ENCODE measurements at places on chromosomes 1 and 21. TPM values are rescaled to one million over a fixed set of nuclear protein-coding genes. Genes with fewer than 3 reads are reported as not detected.
A peak's percentile ranks its signal among the peaks of the same experiment; 100 is the strongest.

DNA sequence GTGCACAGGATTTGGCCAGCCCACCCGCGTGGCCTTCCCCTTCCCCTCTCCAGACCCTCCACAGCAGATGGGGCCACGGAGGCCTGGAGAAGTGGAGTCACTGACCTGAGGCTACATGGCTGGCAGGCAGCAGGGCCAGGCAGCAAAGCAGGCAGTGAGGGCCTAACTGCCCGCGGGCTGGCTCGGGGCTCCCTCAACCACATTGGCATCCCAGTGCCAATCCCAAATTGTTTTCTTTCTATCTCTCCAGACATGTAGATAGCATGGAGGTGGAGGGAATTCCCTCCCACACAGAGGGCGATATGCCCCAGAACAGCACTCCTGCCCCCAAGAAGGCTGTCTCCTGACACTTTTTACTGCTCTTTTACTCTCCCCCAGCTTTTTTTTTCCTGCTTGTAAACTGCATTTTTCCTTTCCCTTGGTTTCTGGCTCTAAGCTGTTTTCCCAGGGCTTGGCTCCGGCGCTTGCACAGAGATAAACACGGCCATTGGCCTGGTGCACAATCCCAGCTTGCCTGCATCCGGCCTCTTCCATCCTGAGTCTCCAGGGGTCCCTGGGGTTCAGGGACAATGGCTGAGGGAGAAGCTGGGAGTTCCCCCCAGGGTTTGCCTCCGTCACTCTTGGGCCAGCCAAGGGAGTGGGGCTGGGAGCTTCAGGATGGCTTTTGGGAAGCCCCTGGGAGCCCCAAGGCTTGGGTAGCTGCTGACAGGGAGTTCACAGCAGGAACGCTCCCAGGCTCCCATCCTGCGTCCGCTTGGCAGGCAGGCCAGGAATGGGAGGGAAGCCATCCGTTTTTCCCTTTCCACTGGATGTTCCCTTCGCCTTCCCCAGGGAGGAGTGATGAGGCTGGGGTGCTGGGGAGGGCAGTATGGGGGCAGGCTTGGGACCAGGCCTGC is 7.0 kb downstream of the EPHX1 start:
- H3K36me3 ChIP-seq = no peaks in the 10 kb centered on the region
- no peaks in the 10 kb centered on the region for H3K4me1 ChIP-seq
- H3K4me3 ChIP-seq = no peak overlapping the region
- H3K27ac ChIP-seq = peak overlapping the region; percentile 90
- no peaks in the 10 kb centered on the region for H3K27me3 ChIP-seq
- peak; percentile 90 for DNase-seq

DNA sequence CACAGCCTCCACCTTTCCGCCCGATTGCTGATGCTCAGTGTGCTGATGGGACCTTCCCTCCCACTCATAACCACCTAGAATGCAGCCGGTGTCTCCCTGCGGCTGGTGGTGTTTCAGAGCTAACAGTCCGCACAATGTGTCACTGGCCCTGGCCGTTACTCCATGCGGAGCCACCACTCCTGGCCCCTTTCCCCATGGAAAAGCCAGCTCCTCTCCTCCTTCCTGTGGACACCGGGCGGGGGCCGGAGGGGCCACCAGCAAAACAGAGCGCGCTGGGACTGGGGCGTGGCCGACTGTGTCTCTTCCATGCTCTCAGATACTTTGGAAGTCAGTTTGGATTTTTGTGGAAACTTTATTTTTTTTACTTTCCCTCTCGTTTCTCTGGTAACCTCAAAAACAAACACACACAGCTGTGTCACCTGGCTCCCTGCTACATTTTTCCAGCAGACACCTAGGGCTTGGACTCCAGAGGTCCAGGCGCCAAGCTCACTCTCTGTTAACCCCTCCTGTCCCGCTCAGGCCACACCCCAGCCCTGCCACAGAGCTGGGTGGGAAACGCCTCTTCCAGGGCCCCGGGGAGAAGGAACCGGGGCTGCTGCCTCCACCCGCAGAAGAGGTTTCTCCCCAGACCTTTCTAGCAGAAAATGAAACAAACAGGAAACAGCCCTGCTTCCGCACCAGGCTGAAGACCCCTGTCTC is 32.5 kb upstream of the COL6A2 start:
- no peak overlapping the region for H3K4me3 ChIP-seq
- H3K27ac ChIP-seq = peak overlapping the region; percentile 89
- H3K4me1 ChIP-seq = no peaks in the 10 kb centered on the region
- H3K27me3 ChIP-seq = no peaks in the 10 kb centered on the region
- no peaks in the 10 kb centered on the region for H3K36me3 ChIP-seq

DNA sequence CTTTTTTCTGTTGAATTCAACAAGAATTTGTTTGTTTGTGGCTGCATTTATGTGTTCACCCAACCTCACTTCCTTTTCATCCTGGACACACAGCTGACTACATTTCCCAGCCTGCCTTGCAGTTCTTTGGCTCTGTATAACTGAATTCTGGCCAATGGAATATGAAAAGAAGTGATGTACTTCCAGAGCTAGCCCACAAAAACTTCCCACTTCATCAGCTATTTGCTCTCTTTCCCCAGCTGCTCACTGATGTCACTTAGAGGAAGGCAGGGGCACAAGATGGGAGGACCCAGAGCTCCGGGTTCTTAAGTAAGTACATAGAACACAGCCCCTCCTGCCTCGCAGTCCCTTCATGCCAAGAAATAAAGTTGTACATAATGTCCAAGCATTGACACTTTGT is 235.0 kb upstream of the FGGY start:
- no peaks in the 10 kb centered on the region for H3K27me3 ChIP-seq
- H3K36me3 ChIP-seq = no peaks in the 10 kb centered on the region
- peak; percentile 90 for DNase-seq

GRCh38 chr1:168606096-168606495 is 29.7 kb downstream of the XCL1 start:
- H3K27ac ChIP-seq = no peak overlapping the region
- peaks cover 48% of the 10 kb centered on the region for H3K4me1 ChIP-seq
- no peak for DNase-seq
- H3K36me3 ChIP-seq = no peaks in the 10 kb centered on the region

- no peaks in the 10 kb centered on the region for H3K36me3 ChIP-seq
- H3K4me1 ChIP-seq = no peaks in the 10 kb centered on the region
- no peak overlapping the region for H3K27ac ChIP-seq
- H3K4me3 ChIP-seq = no peak overlapping the region
Observed at GRCh38 chr1:31401241-31401640, 11.8 kb upstream of the SERINC2 start.

DNA sequence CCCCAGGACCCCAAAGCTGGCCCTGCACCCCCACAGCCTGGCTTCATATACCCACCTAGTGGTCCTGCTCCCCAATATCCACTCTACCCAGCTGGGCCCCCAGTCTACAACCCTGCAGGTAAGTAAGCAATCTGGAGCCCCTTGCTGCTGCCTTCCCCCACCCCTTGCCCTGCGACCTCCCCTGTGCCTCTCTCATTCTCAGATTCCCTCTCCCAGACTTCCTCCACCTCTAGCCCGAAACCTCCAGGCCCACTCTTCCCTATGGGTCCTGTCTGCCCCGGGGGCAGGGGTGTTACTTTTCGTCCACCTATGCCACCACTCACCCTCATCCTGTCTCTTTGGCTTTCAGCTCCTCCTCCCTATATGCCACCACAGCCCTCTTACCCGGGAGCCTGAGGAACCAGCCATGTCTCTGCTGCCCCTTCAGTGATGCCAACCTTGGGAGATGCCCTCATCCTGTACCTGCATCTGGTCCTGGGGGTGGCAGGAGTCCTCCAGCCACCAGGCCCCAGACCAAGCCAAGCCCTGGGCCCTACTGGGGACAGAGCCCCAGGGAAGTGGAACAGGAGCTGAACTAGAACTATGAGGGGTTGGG is 2.9 kb downstream of the SHISA4 start:
- peak overlapping the region; percentile 86 for H3K27ac ChIP-seq
- H3K36me3 ChIP-seq = no peaks in the 10 kb centered on the region
- H3K4me3 ChIP-seq = no peak overlapping the region
- H3K27me3 ChIP-seq = no peaks in the 10 kb centered on the region
- peaks cover 82% of the 10 kb centered on the region for H3K4me1 ChIP-seq

DNA sequence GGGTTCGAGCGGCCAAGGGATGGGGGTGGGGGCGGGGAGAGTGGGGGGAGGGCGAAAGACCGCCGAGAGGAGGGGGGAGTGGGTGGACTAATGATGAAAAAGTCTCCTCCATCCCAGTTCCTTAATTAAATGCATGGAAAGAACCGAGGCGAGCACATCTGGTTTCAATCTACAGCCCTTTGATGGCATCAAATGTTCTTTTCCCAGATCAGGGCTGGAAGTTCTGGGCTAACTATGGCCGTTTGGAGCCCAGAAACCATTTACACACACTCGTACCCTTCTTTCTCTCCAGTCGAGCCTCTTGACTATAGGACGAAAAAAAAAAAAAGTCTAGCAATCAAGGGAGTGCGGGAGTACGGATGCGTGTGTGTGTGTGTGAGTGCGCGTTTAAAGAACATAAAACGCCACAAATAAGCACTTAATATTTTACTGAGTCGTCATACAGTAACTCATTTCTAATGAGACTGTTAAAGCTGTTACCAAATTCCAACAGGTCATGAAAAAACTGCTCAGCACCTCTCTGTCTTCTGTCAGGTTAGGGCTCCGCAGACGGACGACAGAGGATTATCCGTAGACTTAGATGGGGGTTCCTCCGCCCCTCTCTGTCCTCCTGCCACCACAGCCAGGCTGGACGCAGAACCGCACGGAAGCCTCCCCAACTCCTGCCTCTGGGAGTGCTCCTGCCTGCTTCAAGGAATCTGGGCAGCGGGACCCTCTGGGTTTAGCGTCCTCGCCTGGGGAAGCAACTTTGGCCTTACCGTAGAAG is 2.1 kb upstream of the PRRX1 start:
- no peaks in the 10 kb centered on the region for H3K36me3 ChIP-seq
- peak overlapping the region; percentile 62 for H3K27ac ChIP-seq

- peaks cover 14% of the 10 kb centered on the region for H3K36me3 ChIP-seq
- no peak overlapping the region for H3K27ac ChIP-seq
- no peaks in the 10 kb centered on the region for H3K4me1 ChIP-seq
- no peaks in the 10 kb centered on the region for H3K27me3 ChIP-seq
Observed at GRCh38 chr1:178020968-178021640, 51.2 kb upstream of the SEC16B start.

- peak overlapping the region; percentile 97 for H3K27ac ChIP-seq
- H3K4me1 ChIP-seq = peaks cover 66% of the 10 kb centered on the region
- no peaks in the 10 kb centered on the region for H3K27me3 ChIP-seq
- peak; percentile 71 for DNase-seq
- peak overlapping the region; percentile 99 for H3K4me3 ChIP-seq
- H3K36me3 ChIP-seq = peaks cover 37% of the 10 kb centered on the region
Observed at GRCh38 chr21:45982092-45982757, 655 bp downstream of the COL6A1 start.

GRCh38 chr1:92886886-92887419 is 55.1 kb downstream of the RPL5 start:
- no peak overlapping the region for H3K27ac ChIP-seq
- H3K4me1 ChIP-seq = no peaks in the 10 kb centered on the region
- H3K4me3 ChIP-seq = no peak overlapping the region
- no peaks in the 10 kb centered on the region for H3K27me3 ChIP-seq
- no peaks in the 10 kb centered on the region for H3K36me3 ChIP-seq

Gene CELA3A
- total RNA-seq = not detected

Gene MCM3AP
- total RNA-seq = 48.9 TPM

Gene HAPLN2
- total RNA-seq = not detected
